ENCODE measurements at places on chromosomes 16 and 17.

- no peak for DNase-seq
Measured at GRCh38 chr16:4814542-4815173, 12.2 kb upstream of the ROGDI start.

DNA sequence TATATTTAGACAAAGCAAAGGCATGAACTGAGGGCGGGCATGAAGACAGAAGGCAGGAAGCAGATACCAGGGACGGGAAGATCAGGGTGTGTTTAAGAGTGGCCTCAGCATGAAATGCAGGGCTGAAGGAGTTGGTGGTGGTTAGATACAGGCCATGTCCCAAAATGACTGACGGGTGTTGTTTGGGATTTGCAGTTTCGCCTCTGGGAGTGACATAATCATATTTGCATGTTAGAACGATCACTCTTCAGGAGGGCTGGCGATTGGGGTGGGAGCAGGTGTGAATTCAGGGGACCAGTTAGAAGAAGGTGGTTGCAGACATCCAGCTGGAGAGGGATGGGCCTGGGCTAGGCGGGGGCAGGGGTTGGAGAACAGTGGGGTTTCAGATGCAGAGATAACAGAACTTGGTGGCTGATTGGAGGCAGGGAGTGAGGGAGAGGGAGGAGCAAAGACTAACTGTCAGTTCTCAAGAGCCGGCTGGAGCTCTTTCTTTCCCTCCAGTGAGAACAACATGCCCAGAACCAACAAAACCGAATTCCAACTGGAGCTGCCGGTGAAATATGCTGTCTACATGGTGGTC is 27.2 kb upstream of the ITGAX start:
- no peak for DNase-seq

GRCh38 chr16:4051591-4051990 is 64.7 kb downstream of the ADCY9 start:
- DNase-seq, result peak; percentile 24

DNA sequence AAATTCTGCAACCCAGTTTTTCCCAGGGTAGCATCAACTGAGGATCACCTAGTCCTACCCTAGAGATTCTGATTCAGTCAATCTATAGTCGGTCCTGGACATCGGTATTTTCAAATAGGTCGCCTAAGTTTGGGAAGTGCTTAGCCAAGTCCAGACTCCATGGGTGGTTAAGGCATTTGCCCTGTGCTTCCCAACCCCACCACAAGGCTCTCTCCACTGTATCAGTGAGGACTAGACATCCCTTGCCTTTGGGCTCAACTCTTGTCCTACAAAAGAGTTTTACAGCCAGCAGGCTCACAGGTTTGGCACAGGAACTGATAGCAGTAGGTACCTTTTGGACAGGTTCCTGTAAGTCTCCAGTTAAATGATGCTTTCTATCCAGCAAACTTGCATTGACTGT is 13.8 kb downstream of the HYDIN start:
- no peak for DNase-seq

- DNase-seq, result no peak
Measured at GRCh38 chr17:30230596-30231125, 4.8 kb downstream of the SLC6A4 start.

- DNase-seq, result peak; percentile 86
Measured at GRCh38 chr16:72256398-72257066, 84.6 kb upstream of the PMFBP1 start.
